ENCODE measurements at places on chromosomes 5 and 9. TPM values are rescaled to one million over a fixed set of nuclear protein-coding genes. Genes with fewer than 3 reads are reported as not detected.

The FOXD4L4 gene
- 0.16 TPM for total RNA-seq

The KIAA1958 gene
- 46.7 TPM for total RNA-seq

- DNase-seq, result no peak
Observed at GRCh38 chr9:27638716-27639115, 65.4 kb upstream of the C9orf72 start.

DNA sequence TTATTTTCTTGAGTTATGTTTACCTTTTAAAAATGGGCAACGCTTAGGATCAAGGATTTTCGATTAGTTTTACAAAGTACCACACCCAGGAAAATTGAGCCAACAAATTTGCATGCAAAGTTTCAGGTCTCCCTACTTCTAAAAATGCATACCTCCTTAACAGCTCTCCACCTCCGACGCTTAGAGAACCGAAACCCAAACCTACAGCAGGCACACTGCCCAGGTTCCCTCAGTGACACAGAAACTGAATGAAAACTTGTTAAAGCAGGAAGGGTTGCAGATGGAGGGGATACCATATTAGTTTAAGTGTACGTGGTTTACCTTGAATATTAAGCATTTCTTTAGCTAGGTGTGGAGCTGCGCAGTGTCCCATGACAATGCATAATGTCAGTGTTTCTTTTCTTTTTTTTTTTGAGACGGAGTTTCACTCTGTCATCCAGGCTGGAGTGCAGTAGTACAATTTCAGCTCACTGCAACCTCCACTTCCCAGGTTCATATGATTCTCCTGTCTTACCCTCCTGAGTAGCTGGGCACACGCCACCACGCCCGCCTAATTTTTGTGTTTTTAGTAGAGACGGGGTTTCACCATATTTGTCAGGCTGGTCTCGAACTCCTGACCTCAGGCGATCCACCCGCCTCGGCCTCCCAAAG lies 1.6 kb upstream of the SUB1 start:
- no peak for DNase-seq

The NEURL1B gene
- 6.1 TPM for total RNA-seq

- DNase-seq, result no peak
Observed at GRCh38 chr5:9239071-9239470, 306.8 kb downstream of the SEMA5A start.

- no peak for DNase-seq
Observed at GRCh38 chr9:95264954-95265615, 52.4 kb downstream of the FANCC start.

The PCDH12 gene
- 0.25 TPM for total RNA-seq

GRCh38 chr5:139181835-139182452 lies 16.2 kb downstream of the SIL1 start:
- DNase-seq, result peak; percentile 32

The QRFP gene
- not detected for total RNA-seq

The RNF130 gene
- 116 TPM for total RNA-seq

GRCh38 chr9:1047591-1048230 lies 2.4 kb upstream of the DMRT2 start:
- DNase-seq, result no peak

DNA sequence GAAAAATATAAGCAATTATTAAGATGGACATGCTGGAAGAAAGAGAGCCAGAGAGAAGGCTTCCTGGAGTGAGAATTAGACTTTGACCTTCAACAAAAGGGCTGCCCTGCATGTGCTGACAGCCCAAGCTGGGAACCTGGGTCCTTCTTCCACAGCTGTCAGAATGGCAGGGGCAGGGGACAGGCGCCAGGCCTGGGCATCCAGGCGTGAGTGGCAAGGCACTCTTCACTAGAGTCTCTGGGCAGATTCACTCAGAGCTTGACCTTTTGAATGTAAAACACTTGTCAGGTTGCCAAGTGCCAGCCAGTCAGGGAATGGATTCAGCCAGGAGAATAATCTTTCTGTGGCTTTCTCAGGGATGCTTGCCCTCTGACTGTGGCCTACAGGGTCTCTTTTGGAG lies 119.1 kb upstream of the CLINT1 start:
- no peak for DNase-seq

The EXOC3 gene
- total RNA-seq, result 61.3 TPM

The PLEKHG4B gene
- total RNA-seq, result 21.7 TPM

DNA sequence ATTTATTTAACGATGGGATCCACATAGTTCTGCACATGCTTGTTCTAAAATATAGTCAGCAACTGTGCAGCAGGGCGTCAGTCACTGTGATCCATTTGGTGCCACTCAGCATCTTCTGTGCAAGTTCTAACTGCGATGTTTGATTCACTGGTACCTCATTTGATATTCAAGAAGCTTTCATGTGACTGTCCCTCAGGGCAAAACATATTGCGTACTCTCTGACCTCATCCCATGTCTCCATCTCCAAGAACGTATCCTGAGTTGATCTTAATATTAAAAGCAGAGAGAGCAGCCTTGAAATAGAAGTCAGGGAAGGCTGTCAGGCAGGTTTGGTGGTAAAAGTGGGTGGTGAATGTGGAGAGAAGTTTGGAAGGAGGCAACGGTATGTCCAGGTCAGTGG lies 116.5 kb upstream of the ATP10B start:
- DNase-seq, result no peak

The WNT8A gene
- total RNA-seq, result not detected

The SPAAR gene
- total RNA-seq, result not detected

The LEAP2 gene
- 2.9 TPM for total RNA-seq

The FAM221B gene
- 0.19 TPM for total RNA-seq

The UGT3A1 gene
- not detected for total RNA-seq

The ORM2 gene
- not detected for total RNA-seq

The SNAPC4 gene
- total RNA-seq, result 18.2 TPM

DNA sequence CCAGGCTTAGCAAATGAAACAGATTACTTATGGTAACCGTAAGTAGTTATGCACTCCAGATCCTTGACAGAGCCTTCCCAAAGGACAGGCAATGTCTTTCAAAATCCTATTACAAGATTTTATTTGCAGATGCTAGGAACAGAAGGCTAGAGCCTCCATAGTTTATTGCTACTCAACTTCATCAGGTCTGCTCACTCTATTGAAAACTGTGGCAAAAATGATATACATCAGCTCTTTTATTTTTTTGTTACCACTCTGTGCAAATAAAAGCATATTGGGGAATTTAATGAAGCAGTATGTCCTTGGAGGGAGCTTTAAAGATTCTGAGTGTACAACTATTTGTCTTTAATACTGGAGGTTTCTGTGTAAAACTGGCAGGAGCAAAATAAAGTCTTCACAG lies 46.5 kb downstream of the SLC44A1 start:
- no peak for DNase-seq

DNA sequence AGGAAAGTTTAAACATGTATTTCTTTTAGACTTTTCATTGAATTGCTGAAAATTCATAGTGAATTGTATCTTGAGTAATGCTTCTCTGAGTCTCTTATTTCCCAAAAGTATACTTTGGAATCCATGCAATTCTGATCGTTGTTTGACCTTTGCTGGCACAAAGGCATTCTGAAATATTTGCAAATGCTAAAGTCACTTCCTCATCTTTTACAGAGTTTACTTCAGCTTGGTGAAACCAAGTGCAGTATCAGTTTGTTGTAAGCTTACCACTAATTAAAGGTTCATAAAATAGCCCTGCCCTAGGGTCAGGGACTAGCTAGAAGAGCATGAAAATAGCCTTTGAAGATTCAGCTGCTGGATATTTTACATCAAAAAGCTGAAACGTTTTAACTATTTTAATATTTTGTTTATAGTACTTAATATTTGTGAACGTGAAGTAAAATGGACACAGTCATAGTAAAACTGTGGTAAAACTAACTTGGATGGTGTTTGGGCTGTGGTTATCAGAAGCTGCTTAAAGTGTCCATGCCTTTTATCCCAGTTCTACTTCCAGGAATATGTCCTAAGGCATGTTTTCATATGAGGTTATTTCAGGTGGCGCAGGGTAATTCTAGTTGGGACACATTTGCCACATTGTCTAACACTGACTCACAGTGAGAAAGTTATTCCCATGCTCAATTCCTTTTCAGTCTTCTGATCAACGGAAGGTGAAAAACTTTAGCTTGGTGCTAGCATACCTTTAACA lies 45.3 kb downstream of the SLC22A5 start:
- DNase-seq, result no peak

DNA sequence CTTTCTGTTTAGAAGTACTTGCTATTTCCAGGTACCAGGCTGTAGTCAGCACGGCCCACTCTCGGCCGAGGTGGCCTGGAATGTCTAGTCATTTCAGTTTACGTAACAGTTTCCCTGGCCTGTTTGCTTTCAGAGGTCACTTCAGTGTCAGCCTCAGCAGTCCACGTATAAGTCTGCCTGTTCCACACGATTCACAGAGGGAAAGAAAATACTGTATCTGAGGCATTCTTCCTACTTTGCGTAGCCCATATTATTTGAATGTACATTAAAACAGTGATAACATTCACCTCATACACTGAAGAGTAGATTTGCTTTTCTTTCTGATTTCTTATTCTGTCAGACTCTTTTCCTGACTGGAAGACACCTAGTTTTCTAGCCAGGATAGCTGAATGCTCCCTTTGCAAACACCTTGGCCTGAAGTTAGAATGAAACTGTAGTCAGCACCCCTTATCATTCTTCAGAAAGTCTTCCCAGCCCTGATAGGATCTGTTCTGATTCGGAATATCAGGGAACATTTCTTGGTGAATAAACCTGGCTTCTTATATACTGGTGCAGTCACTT lies 140.9 kb downstream of the AOPEP start:
- no peak for DNase-seq

The STKLD1 gene
- total RNA-seq, result 2.8 TPM

The NFIB gene
- total RNA-seq, result 3.7 TPM

DNA sequence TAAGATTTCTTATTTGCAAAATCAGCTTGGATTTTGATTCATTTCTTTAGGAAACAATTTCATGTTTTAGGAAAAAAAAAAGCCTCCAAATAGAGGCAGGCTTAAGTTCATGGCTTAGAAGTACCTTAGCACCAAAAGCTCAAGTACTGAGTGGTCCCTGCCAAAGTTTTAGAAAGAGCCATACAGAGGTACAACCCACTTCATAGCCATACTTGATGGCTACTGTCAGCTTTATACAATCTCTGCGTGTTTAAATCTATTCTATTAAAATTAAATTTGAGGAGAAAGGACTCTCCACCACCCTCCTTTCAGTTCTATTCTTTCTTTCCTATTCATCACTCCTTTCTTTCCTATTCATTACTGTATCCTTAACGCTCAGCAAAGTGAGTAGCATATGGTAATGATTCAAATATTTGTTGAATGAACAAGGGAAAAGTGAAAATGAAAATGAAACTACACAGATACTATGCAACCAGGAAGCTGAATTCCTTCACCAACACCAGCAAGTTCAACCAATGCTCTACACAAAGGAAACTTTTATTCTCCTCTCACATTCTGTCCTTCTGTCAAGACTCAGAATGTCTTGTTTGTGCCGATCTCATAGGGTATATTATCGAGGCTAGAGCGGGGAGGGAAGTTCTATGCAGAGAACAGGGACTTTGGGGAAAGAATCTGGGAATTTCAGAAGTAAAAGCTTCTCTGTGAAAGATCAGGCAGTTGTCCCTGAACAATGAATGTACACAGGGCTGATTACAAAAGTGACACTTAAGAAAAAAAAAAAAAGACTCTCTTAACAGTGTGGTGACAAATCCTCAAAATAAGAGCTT lies 138.6 kb upstream of the SPEF2 start:
- no peak for DNase-seq

The IL31RA gene
- not detected for total RNA-seq

- no peak for DNase-seq
Observed at GRCh38 chr5:124873188-124873587, 126.7 kb upstream of the ZNF608 start.

The P4HA2 gene
- 11.3 TPM for total RNA-seq

The G3BP1 gene
- total RNA-seq, result 317 TPM

DNA sequence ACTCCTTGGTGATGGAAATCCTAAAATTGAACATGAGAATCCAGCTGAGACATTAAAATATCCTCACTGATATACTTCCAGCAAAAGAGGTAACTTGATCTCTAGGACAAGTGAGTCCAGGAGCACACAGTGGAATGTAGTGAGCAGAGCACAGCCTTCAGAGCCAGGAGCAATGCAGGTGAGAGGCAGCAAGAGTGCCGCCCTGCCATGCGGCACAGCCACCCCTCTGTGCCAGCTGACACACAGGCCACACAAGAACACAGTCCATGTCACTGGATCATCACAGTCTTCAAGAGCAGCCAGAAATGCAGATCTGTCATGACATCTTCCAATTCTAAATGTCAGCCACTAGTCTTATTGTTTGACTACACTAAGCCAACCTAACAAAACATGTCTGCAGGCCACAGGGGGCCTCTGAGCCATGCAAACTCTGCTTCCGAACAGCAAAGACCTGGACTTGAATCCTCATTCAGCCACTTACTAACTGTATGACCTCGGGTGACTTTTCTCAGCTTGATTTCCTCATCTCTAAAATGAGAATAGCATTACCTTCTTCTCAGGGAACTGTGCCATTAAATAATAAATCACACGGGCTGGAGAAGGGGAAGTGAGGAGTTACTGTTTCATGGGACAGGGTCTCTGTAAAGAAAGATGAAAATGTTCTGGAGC lies 47.0 kb downstream of the CCDC125 start:
- DNase-seq, result no peak

Data from neural crest cell (in vitro differentiated cells).